ENCODE measurements at places on chromosomes 3 and 15.

DNA sequence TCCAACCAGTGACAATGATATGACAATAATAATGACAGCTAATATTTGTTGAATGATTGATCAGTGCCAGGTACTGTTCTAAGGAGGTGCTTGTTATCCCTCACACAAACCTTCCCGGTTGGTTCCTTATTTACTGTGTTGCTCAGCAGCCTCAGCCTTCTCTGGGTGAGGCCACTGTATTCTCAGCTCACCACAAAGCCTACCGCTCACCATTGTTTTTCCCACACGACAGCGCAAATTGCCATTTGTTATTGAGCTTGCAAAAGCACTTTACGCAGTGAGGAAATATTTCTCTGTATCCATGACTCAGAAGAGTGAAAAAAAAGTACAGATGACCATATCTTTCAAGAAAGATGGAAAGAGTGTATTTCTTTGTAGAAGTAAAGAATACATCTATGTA is 49.5 kb upstream of the PDZRN3 start:
- DNase-seq: peak; percentile 3

- DNase-seq: no peak
These were observed 90.0 kb downstream of the IL5RA start for GRCh38 chr3:3020209-3020608.

- DNase-seq: no peak
These were observed 84.7 kb upstream of the FAM3D start for GRCh38 chr3:58751235-58751634.

GRCh38 chr3:14457999-14458398 is 55.6 kb downstream of the SLC6A6 start:
- DNase-seq: no peak

DNA sequence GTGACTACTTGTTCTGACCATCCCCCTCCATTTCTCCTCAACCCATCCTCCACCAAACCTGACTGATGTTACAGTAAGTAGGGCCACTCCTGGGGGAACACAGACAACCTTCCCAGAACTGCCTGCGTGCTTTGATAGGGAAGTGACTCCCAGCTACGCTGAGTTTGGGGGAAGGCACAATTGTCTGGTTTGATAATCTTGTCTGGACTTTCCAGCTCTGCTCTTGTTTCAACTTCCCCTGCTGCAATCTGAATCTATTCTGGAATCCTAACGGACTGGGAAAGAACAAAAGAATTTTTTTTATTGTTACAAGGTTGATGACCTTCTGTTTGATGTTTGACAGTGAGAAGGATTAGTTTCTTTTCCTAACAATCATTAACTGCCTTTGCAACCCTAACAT is 895.6 kb downstream of the ROBO1 start:
- peak; percentile 4 for DNase-seq

DNA sequence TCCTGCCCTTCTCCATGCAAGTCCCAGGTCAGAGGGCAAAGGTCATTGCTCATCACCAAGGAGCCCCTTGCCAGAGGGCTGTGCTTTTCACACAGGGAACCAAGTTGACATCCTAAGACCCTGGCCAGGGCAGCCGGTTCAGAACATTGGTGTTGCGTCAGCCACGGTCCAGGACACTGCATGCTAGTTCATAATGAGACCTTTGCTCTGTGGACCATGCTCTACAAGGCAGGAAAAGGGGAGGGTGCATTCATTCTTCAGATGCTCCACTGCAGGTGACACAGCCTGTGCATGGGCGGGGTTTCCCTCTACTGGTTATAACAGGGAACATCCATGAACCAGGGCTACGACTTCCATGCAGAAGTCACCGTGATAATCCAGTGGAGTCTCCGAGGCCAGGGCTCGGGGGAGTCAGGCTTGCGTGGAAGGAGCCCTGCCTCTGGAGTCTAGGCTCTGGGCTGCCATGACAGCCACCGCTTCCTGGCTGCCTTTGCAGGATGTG is 81.6 kb downstream of the OCA2 start:
- peak; percentile 83 for DNase-seq

- DNase-seq: no peak
These were observed 393.4 kb upstream of the NR2F2 start for GRCh38 chr15:95937128-95937528.

DNA sequence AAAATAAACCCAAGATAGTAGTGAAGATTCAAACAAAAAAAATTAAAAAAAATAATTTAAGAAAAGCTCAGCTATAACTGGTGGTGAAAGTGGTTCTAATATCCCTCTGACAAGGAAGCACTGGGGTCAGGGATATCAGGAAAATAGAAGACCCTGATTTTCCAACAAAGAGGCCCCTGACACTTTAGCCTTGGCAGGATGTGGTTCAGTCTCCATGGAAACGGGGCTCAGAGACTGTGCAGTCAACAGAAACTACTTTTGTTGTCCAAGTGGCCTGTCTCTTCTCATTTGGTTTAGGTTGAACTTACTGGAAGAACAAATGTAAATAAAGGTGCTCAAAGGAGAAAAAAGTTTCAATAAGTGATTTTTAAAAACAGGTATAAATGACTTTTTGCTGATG is 27.2 kb downstream of the INTS14 start:
- DNase-seq: peak; percentile 68

GRCh38 chr15:37040072-37040742 is 60.1 kb downstream of the MEIS2 start:
- no peak for DNase-seq

- no peak for DNase-seq
These were observed 50.4 kb upstream of the ADCY5 start for GRCh38 chr3:123499322-123499721.

GRCh38 chr3:13493867-13494441 is 13.8 kb downstream of the HDAC11 start:
- DNase-seq: no peak

DNA sequence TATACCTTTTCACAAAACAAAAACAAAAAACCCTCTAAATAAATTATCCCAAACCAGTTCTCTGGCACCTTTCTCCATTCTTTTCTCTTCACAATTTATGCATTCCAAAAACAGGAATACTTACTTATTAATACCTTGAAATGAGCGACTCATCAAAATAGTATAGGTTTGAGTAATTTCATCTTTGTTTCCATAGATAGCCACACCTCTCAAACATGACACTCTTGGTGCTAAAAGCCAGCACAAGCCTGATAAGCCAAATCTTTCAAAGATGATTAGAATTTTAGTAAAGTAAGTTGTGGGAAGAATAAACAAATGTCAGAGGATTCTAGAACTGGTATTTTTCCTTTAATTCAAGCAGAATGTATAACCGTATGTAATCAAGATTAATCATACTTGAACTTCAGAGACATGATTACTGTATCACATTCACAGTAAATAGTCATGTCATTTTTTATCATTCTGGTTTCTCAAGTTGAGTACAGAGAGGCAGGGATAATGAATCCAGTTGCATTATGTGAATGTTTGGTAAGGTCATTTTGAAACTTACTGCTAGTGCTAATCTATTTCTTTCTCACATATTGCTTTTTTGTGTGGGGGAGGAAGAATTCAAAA is 12.1 kb upstream of the WDR5B start:
- no peak for DNase-seq

GRCh38 chr15:33135355-33135781 is 59.1 kb downstream of the FMN1 start:
- no peak for DNase-seq

DNA sequence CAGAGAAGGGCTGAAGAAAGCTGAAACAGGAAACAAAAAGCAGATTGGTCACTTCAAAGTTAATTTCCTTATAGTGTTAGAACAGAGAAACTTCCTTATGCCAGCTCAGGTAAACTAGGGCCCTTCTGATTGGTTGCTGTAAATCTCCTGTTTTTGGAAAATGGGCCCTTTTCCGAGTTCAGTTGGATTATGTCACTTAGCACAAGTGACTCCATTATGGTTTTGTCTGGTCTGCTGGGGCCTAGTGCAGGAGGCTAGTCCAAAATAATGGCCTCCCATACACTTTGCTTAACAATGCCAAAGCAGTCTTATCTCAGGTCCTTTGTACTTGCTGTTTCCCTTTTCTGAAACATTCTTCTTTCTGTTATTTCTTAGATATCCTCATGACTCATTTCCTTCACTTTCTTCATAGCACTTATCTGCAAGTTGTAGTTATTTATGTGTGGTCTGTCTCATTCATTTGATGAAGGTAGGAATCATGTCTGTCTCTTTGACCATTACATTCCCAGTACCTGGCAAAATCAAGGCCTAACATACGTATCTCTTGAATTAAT is 7.7 kb upstream of the DCP1A start:
- DNase-seq: no peak

- DNase-seq: no peak
These were observed 37.7 kb downstream of the BUB1B start for GRCh38 chr15:40198355-40199085.

- DNase-seq: no peak
These were observed 129.4 kb downstream of the LRRK1 start for GRCh38 chr15:101048581-101049030.

DNA sequence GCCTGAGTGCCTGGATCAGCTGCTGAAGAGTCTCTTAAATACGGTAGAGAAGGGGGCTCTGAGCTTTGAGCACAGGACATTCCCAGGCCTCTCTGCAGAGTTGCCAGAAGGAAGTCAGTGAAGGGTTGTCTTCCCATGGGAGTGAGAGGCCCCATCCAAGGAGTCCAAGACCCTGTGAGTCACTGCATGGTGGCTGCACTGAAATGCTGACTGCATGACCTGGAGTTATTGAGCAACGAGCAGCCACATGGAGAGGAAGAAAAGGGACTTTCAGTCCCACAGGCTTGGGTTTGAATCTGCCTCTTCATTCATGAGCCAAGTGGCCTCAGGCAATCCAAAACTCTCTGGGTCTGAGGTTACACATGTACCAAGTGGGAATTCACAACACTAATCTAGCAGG is 69.6 kb upstream of the RASGRF1 start:
- DNase-seq: no peak

- DNase-seq: peak; percentile 88
These were observed 60.0 kb downstream of the PIK3CB start for GRCh38 chr3:138774529-138775253.

GRCh38 chr3:10635446-10636076 is 130.2 kb upstream of the ATP2B2 start:
- DNase-seq: no peak

DNA sequence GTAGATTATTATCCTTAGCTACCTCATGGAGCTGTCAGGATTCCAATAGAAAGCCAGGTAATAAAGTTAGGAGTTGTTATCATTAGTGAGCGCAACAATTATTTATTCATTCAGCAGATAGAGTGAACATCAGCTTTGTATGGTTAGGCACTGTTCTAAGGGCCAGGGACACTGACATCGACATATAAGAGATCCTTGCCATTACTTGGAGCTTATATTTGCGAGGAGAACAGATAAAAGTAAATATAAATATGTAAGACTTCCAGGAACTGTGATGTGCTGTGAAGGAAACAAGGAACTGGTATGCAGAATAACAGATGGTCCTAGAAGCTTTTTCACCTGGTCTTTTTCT is 473 bp downstream of the LSM3 start:
- peak; percentile 4 for DNase-seq

DNA sequence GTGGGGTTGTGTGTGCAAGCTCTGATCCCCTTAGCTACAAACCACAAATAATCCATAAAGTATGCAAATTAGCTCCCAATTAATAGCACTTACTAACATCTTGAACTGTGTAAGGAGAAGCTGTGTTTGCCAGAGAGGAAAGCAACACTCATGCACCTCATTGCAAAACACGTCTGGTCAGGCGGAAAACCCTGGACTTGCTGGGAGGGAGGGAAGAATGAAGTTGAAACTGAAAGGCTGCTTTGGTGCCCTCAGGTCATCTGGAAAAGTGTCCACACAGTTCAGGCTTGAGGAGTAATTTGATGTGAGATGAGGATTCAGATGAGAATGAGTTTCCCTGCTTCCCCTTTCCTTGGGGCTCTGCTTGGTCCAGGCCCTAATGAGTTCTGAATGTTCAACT is 185.5 kb upstream of the ANKRD28 start:
- no peak for DNase-seq

DNA sequence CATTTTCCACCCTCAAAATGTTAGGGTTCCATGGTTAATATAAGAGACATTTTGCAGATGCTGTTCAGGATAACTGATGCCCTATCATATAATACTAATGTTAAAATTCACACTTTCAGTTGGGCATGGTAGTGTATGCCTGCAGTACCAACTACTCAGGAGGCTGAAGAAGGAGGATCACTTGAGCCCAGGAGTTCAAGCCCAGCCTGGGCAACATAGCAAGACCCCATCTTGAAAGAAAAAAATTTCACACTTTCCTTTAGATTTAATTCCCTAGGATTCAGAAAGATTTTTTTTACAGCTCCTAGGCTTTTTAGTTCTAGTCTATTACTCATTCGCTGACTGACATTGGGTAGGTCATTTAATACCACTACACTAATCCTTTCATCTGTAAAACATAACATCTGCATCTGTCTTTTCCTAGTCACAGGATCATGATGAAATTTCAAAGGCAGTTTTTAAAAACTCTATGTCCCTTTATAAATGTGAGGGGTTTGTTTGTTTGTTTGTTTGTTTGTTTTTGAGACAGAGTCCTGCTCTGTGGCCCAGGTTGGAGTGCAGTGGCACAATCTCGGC is 103.7 kb downstream of the MYO5A start:
- no peak for DNase-seq

DNA sequence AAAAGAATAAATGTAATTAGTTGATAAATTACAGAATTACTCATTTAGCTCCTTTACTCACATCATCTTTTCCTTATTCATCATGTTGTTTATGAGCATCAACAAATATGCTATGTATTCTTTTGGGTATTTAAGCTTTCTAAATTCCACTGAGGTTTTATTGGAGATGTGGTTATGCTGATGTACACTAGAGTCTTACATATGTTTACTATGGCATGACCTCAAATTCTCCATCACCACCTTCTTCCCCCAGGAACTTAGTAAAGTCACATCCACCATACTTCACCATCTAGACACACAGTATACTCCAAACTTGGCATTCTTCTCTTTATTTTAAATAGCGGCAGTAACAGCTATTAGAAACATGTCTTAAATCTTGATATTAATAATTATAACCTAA is 74.1 kb upstream of the MELTF start:
- no peak for DNase-seq

DNA sequence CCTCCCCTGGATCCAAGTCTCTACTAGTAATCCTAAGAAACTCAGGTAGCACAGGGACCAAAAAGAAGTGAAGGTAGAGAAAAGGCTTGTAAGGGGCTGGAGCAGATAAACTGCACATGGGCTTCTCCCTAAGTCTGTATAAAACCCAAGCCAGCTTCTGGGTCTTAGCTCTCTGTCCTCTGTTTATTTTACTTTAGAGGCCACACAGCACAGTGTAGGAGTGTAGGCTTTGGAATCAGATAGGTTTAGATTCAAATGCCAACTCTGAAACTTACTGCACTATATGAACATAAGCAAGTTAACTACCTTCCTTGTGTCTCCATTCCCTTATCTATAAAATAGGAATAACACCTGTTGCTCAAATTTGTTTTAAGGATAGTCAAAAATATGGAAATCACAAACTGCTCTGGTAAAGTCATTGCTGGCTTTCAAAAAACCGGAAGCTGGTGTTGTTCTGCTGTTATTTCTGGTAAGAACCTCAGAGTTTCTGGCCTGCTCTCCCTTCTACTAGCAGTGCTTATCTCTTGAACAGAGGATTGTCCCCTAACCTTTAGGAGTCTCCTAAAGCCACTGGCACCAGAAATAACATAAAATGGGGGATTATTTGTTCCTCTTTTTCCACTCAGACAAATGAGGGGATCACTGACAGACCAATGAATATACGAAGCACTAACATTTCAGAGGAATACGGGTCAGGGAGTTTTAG is 33.8 kb downstream of the PIK3R4 start:
- DNase-seq: no peak

Measured in DMS53 (cell line).